ENCODE measurements at places on chromosomes 11 and 22.

GRCh38 chr11:34631737-34632104 lies 10.8 kb downstream of the EHF start:
- no peak for DNase-seq

- no peak for DNase-seq
These were observed 9.2 kb upstream of the RBM14 start for GRCh38 chr11:66607126-66607834.

- peak; percentile 76 for DNase-seq
These were observed 25.4 kb downstream of the CREB3L1 start for GRCh38 chr11:46302866-46303265.

DNA sequence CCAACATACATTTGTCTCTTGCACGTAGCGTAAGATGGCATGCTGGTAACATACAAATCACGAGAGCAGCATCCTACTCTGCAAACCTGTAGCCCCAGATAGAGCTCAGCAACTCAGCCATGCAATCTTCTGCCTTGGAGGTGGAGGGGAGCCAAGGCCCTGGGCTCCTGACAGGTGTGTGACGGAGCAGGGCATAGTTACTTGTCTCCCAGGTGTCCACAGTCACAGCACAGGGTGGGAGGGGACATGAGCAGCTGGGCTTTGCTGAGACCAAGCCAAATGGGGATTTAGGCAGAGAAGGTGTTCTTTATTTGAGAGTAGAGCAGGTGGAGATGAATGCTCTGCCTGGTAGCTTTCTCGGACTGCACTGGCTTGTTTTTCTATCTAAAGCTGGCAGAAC lies 111.7 kb downstream of the TEAD1 start:
- DNase-seq = peak; percentile 53

DNA sequence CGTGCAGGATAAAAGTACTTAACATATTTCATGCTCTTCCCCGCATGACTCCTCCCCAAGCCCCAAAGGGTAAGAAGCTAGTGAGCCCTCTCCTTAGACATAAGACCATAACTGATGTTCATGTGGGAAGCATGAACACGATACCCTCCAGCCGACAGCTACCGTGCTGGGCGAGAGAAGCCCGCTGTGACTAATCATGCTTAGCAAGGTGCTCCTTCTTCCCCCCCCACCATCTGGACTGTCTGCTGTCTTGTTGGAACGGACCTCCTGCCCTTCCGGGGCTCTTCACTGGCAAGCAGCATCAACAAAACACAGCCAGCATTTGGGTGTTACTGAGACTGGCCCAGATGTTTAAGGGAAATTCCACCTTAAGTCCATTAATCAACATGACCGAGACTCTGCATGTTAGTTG lies 200.6 kb downstream of the DBX1 start:
- no peak for DNase-seq

DNA sequence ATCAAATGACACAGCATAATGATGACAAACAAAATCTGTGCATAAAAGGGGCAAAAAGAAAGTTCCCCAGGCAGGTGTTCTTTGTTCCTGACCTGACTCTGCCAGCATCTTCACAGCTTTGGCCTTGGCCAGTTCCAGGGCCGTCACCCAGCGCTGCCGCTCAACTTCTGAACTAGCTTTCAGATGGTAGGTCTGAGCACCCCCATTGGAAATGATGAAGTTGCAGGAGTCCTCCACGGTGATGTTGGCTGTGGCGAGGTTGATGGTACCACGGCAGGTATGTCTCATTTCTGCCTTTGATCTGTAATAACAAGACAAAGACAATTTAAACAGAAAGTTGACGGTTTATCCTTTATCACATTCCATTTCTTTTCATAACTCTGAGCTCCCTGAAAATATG lies 5.3 kb downstream of the OSBP start:
- no peak for DNase-seq

- no peak for DNase-seq
These were observed 214.7 kb upstream of the CADM1 start for GRCh38 chr11:115718945-115719344.

DNA sequence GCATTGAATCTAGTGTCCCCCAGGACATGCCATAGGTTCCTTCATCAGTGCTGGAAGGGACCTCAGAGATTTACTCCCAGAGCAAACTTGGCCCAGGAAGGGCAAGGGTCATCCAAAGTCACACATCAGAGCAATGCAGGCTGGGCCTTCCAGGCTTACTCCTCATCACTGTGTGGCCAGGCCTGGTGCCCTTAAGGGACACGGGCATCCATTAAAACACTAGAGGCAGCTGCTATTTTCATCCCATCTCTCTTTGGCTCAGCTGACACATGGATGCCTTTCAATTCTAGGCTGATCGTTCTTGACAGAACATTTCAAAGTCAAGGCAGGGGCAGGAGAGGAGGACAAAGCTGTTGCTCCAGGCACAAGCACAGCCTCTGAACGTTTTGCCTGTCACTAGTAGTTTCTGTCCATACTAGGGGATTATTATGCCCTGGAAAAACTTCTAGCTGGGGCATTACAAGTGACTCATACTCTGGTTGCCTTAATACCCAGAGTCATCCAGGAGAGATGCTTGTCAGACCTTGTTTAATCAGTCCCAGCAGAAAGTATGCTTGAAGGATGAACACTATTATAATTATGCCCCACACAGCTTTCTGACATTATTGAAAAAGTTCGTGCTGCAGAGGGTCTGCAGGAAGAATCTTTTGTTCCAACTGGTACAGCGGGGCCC lies 240.3 kb downstream of the TENM4 start:
- DNase-seq = no peak

DNA sequence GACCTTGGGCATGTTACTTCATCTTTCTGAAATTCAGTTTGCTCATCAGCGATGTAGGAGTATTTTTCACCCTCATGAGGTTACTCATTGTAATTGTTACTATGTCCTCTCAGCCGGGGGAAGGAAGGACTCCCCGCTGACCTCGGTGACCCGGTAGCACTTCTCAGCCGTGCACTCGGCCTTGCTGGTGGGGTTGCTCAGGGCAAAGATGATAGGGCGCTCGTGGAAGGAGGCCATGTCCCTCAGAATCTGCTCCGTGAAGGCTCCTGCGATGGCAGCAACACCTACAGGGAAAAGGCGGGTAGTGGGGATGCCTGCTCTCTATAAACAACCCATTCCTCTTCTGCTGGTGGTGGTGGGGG lies 72.2 kb downstream of the CCDC81 start:
- no peak for DNase-seq

DNA sequence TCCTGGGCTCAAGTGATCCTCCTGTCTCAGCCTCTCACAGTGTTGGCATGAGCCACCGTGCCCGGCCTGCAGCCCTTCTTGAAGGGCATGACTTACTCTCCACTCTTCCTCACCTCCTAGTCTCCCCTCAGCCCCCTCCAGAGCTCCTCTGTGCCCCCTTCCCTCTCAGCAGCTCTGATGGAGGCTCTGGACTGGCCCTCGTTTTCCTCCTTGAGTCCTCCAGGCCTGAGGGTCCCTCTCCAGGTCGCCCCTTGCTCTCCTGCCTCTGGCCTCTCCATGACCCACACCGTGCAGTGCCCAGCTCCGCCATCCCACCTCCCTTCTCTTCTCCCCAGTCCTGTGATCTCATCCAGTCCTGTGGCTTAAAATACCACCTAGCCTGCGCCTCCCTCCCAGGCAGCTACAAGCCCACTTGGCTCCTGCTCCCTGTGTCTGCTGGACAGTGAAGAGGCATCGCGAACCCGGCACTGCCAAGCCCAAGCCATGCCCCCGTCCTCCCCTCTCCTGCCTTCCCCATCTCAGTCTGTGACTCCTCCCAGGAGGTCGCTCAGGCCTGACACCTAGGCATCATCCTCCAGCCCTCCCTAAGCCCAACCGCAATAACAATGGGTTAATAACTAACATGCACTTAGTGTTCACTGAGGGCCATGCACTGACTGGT lies 11.9 kb downstream of the KCNJ4 start:
- peak; percentile 28 for DNase-seq

- no peak for DNase-seq
These were observed 37.1 kb downstream of the SVIP start for GRCh38 chr11:22792497-22792896.

- DNase-seq = no peak
These were observed 78.5 kb downstream of the RPS6KA4 start for GRCh38 chr11:64437426-64437825.

- DNase-seq = peak; percentile 80
These were observed 9.1 kb downstream of the SELENOO start for GRCh38 chr22:50209893-50210292.

DNA sequence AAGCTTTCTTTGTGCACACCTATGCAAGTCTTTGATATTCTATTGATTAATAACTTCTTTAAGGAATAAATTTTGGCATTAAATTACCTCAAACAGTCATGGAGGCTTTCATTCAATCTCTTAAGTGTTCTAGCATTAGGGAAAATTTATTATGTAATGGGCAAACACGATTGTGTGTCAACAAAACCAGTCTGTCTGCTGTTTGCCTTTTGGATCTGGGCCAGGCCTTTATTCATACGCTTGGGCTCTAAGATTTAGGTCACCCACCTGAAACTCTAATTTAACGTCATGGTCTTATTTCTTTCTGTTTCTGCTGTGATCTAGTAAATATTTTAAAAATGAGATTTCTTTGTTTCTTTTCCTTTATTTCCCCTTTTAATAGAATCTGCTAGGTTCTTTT lies 1270.6 kb downstream of the LRRC4C start:
- no peak for DNase-seq

GRCh38 chr22:30433773-30434172 lies 8.2 kb downstream of the MTFP1 start:
- DNase-seq = no peak

DNA sequence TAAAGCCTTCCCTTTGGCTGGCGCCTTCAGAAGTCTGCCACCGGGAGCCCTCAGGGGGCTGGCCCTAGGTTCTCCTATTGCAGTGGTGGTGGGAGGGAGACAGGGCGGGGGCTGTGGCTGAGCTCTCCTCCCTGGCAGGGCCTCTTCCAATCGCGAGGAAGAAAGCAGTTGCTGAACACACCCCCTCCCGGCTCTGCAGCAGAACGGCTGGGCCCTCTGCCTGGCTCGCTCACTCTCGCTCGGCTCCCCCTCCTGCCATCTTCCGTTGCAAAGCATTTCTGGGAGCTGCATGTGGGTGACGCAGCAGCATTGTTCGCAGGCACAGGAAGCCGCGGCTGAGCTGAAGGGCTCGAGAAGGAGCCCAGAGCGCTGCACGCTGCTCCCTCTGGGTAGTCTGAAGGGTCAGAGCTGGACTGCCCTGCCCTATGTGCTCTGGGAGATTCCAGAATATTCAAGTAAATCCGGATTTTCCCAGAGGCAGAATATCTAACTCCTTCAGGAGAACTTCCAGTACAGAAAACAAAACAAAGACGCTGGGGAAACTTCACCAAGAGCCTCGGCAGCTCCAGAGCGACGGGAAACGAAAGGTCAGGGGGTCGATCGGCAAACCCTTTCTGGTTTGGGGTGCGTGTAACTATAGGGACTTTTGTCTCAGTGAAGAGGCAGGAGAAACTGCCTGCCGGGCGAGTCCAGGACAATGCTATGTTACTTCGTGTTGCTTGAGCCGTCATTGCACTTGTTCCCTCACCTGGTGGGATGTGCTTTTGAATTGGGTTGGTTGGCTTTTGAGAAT lies 26.3 kb upstream of the GRK2 start:
- peak; percentile 97 for DNase-seq

GRCh38 chr11:104899226-104899625 lies 966 bp upstream of the CASP12 start:
- DNase-seq = no peak

DNA sequence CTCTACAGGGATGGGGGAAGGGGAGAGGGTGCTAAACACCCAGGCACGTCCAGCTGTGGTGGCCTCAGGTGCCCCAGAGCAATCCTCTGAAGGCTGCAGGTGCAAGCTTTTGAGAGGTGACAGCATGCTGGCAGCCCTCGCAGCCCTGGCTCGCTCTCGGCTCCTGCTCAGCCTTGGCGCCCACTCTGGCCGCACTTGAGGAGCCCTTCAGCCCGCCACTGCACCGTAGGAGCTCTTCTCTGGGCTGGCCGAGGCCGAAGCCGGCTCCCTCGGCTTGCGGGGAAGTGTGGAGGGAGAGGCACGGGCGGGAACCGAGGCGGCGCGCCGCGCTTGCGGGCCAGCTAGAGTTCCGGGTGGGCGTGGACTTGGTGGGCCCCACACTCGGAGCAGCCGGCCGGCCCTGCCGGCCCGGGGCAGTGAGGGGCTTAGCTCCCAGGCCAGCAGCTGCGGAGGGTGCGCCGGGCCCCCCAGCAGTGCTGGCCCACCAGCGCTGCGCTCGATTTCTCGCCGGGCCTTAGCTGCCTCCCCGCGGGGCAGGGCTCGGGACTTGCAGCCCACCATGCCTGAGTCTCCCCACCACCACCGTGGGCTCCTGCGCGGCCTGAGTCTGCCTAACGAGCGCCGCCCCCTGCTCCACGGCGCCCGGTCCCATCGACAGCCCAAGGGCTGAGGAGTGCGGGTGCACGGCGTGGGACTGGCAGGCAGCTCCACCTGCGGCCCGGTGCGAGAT lies 112.1 kb downstream of the TRIM29 start:
- DNase-seq = no peak

DNA sequence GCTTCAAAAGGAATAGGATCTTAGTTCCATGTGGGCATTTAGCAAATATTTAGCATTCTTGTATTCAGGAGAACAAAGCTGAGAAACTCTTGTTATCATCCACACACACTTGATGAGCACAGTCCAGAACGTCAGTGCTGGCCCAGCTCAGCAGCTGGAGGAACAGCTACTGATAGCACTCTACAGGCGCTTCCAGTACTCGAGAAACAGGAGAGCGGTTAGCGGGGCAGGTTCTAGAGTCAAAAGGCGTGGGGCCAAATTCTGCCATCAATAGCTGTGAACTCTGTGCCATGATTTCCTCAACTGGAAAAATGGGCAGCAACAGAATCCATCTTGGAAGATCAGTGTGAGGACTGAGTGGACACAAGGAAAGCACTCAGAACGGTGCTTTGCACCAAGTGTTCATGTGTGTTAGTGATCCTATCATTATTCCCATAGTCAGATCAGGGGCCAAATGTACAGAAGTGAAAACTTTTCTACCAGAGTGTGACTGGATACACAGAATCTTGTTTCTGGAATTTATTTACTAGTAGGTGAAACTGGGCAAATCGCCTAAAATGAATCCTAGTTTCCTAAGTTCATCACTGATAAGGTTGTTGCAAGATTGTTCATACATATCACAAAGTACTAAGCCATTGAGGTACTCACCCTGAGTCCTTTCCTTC lies 3.2 kb downstream of the JOSD1 start:
- no peak for DNase-seq

DNA sequence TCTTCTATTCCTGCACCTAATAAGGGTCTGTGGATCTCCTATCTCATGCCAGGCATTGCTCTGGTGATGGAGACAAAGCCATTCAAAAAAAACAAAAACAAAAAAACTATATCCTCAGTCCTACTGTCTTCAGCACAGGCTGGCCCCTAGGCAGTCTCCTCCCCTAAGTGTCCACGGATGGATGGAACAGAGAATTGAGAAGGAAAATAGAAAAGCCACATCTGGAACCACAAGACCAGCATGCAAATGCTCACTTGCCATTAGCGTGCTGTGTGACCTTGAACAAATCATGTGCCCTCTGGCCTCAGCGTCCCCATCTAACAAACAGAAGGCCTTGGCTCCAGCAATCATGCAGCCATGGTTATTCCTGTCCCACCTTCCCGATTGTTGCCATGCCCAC lies 32.7 kb upstream of the CD82 start:
- no peak for DNase-seq

- no peak for DNase-seq
These were observed 1.9 kb upstream of the GRAP2 start for GRCh38 chr22:39898997-39899396.

GRCh38 chr11:69470793-69471728 lies 10.4 kb upstream of the LINC01488 start:
- no peak for DNase-seq
